ENCODE measurements at places on chromosomes 3 and 15. TPM values are rescaled to one million over a fixed set of nuclear protein-coding genes. Genes with fewer than 3 reads are reported as not detected.

GRCh38 chr3:11195721-11196332, 41.5 kb downstream of the HRH1 start:
- no peak for DNase-seq

CHL1 gene
- total RNA-seq: 47.3 TPM

DNA sequence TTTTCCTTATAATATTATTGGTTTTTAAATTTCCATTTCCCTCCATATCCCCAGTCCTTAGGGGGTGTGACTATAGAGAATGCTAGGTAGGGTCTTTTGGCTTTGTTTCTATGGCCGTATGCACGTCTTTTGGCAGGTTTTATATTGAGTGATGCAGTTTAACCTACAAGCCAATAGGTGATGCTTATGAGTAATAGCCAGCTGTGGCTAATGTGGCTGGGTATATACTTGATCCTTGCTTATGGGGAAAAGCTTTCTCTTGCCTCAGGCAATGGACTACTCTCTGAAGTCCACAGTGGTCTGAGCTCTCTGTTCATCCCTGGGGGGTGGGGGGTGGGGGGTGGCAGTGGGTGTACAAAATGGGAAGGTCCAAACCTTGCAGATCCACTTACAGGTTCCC, 223.9 kb downstream of the MFSD1 start:
- DNase-seq: no peak

GRCh38 chr3:175404621-175405020, 545.5 kb downstream of the NAALADL2 start:
- no peak for DNase-seq

A4GNT gene
- not detected for total RNA-seq
